HT-29 (cell line): ENCODE measurements at places on chromosomes 6 and 20.
A peak's percentile ranks its signal among the peaks of the same experiment; 100 is the strongest.

DNA sequence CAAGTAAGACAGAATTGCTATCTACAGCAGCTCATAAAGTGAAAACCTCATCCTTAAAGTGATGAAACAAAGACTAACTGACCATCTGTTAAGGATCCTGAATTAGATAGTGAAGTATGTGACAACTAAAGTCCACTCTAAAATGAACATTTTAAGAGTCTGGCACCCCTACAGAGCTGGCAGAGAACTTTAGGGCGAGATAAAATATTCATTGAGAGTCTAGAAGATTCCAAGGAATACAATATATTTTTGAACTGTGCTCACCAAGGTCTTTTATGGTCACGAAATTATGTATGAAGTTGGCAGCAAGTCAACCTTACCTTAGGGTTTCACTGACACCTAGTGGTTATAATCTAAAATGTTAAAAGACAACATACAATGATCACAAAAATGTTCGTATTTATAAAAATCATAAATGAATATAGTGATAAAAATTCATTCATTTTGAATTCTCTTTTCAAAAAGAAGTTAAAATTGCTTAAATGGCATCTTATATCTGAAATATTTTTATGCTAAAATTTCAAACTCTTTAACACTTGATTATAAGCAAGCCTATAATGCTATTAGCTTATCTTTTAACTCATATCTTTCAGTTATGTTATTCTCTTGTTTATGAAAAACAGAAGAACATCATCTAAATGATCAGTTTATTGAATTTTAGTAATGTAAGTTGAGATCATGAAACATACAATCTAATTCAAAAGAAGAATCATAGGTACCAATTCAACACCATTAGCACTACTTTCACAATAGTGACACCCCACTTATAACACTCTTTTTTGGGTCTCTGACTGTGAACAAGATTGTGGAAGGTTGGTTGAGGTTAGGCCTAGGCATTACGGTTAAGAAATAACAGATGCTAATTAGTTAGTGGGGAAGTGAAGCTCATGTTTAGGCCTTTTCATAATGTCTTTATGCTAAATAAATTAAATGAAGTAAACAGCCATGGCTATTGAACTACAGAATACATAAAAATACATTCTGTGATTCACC is 27.5 kb downstream of the RSPH3 start:
- peak; percentile 69 for DNase-seq

- DNase-seq, result no peak
These were observed 109.6 kb downstream of the CARMIL1 start for GRCh38 chr6:25388776-25389175.

DNA sequence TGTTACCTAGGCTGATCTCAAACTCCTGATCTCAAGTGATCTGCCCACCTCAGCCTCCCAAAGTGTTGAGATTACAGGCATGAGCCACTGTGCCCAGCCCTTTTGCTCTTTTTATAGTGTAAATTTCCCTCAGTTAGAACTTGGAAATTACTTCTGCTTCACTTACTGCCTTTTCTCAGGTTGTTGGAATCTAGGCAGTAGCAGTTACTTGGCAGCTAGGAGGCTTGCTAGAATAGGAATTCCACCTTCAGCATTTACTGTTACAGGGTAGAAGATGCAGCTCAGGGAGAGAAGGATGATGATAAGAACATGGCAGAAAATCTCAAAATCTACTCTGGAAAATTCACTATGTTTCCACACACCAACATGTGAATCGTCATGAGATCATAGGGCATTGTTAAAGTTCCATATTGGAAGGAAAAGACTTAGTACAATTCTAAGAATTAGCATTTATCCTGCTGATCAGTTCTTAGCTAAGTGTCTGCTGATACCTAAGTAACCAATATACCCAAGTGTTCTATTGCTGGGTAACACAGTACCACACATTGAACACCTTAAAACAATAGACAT is 182.2 kb downstream of the SLC16A10 start:
- DNase-seq, result no peak

DNA sequence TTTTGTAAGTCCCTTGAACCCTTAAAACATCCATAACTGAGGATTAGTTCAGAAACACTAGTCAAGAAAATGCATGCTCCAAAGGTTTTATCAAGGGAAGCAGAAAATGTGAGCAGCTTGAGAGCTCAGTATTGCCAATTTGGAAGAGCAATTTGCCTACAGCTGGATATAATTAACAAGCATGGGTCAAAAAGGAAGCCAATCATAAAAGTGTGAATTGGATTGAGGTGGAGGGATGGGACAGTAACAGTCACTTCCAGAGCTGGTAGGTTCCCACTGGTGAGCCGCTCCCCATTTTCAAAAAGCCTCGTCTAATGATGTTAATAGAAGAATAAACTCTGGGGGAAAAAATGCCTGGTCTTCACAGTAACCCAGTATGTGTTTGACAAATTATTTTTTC is 5.0 kb upstream of the PTPRK start:
- no peak for DNase-seq
